Mammary epithelial cell (primary cell): ENCODE measurements at places on chromosomes 1 and 21.
A peak's percentile ranks its signal among the peaks of the same experiment; 100 is the strongest.

DNA sequence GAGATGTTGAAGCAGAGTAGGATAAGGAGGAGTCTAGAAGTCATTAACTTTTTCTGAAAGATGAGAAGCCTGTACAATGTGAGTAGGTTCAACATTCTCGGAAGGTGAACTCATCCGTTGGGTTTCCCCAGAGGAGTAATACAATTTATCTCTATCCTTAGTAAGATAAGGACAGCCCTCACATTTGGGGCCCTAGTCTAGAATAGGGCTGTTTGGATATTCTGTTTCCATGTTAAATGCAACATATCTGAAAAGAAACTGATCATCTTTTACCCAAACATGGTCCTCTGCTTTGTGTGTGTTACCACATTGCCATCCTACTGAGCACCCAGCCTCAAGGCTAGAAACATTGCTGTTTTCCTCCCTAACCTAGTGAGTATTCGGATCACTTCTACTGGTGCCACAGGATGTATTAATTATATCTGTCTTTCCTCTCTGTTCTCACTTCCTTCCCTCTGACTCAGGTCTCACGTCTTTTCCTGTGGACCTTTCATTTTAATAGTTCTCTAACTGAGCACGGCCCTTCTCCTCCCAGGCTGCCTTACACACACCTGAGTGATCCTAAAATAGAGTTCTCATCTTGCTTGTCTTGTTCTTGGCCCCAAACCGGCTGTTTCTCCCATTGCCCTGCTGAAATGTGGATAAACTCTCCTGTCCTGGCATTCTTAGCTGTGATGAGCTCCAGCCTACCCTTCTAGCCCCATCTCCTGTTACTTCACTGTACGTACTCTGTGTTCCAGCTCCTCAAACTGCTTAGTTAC is 91.7 kb downstream of the CDC14A start:
- DNase-seq: no peak

- no peak for DNase-seq
Measured at GRCh38 chr1:40394491-40395172, 21.1 kb downstream of the SMAP2 start.

- no peak for DNase-seq
Measured at GRCh38 chr21:34962586-34963222, 86.4 kb downstream of the RUNX1 start.

- peak; percentile 49 for DNase-seq
Measured at GRCh38 chr1:226870401-226871279, at the start of gene PSEN2. PSEN2 (plus strand) TSS chr1:226870616; CDS start chr1:226881908, 11,292 bp downstream.

GRCh38 chr1:9371391-9371935 is 78.8 kb downstream of the SPSB1 start:
- DNase-seq: no peak

GRCh38 chr1:119115311-119115710 is 25.1 kb downstream of the WARS2 start:
- DNase-seq: no peak

GRCh38 chr1:221961532-221962292 is 219.8 kb upstream of the DUSP10 start:
- DNase-seq: peak; percentile 86

DNA sequence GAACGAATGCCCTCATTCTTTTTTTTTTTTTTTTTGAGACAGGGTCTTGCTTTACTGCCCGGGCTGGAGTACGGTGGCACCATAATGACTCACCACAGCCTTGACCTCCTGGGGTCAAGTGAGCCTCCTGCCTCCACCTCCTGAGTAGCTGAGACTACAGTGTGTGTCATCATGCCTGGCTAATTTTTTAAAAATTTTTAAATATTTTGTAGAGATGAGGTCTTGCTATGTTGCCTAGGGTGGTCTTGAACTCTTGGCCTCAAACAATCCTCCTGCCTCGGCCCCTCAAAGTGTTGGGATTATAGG is 69.4 kb downstream of the ALG14 start:
- no peak for DNase-seq

- DNase-seq: no peak
Measured at GRCh38 chr1:67626861-67627235, 58.2 kb upstream of the GADD45A start.

DNA sequence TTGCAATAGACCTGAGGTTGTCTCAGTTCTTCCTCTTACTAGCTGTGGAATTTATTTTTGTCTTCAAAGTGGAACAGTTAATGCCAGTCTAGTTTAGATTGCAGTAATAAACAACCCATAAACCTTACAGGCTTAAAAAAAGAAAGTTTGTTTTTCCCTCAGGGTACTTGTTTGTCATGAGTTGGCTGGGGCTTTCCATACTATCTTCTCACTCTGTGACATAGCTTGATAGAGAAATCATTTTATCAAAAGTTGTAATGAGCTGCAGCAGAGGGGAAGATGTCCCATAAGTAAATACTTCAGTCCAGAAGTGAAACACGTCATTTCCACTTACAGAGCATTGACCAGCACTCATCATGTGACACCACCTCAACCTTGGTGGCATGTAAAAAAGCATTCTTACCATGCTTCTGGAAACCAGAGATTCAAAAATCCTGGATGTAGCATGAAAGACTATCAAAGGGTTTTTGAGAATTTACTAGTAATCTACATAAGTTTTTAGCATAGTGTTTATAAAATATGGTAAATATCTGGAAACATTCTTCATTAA is 62.8 kb upstream of the COL11A1 start:
- DNase-seq: no peak

GRCh38 chr1:204031098-204031710 is 41.7 kb upstream of the SOX13 start:
- no peak for DNase-seq

DNA sequence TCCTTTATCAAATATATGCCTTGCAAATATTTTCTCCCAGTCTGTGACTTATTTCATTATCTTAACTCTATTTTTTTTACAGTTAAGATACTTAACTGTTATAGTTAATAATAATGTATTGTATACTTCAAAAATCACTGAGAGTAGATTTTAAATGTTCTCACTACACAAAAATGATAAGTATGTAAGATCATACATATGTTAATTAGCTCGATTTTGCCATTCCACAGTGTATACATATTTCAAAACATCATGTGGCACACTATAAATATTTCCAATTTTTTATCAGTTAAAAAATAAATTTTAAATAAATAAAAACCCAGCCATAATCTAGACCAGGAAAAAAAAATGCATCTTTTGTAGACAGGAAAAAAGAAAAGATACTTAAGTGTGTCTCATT is 27.2 kb downstream of the CTTNBP2NL start:
- no peak for DNase-seq

DNA sequence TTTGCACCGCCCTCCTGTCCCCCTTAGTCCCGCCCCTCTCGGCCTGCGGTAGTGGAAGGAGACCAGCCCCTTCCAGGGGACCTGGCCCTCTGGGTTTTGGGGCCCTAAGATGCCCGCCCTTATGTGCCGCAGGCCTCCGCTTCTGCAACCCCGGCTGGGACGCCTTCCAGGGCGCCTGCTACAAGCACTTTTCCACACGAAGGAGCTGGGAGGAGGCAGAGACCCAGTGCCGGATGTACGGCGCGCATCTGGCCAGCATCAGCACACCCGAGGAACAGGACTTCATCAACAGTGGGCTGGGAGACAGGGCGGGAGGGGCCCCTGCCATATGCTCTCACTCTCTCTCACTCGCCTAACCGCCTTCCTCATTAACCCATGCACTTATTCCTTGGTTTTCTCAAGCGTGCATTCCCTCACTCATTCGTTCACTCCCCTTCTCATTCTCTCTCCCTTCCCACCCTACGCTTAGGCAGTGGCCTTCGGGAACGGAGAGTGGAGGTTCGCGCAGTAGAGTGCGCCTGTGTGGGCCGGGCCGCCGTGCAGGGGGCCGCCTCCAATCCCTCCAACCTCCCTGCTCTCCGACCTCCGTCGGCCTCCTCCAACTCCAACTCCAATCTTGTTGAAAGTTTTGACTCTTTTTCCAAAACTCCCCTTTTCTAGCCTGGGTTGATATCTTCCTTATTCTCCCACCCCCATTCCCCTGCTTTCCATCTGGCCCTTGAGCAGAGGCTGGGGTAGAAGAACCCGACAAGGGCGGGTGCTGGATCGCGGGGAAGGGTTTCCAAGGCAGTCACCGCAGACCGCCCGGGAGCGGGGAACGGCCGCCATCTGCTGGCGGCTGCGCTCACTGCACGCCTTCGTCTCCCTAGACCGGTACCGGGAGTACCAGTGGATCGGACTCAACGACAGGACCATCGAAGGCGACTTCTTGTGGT is 15.2 kb downstream of the BCAN start:
- peak; percentile 33 for DNase-seq

- DNase-seq: peak; percentile 59
Measured at GRCh38 chr1:212749821-212750535, 41.6 kb downstream of the NSL1 start.

DNA sequence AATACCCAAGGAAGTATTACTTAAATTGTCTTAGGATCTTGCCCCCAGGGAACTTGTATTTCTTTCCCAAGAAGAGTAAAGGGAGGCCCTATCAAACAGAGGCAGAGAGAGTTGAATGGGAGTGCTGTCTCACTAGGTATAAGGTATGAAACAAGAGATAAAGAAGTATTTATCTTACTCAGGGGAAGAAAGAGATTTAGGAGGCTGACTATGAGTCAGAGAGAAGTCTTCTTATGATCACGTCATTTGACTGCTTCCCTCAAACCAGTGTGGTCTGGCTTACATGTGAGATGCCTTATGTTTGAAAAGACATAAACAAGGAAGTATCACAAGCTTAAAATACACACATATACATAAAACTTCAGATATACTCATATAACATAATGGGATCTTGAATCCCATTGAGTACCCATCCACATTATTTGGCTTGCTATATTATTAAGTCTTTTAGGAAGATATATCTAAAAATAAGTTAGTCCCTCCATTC is 29.6 kb downstream of the DUSP10 start:
- peak; percentile 90 for DNase-seq

DNA sequence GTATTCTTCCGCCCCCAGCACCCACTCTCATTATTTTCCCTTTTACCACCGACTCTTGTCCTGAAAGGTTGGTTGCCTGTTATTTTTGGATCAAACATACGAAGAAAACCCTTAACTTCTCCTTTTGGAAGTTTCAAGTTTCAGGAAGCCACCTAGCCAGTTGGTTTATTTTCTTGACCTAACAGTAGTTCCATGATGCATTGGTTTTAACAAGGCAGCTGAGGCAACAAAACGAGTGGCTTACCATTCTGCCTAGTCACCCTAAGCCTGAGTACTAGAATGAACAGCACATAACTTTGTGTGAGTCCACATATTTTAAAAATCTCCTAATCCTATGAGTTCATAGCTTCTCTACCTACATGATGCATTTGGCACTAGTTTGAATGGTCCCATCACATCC is 28.9 kb downstream of the OLFM3 start:
- no peak for DNase-seq

DNA sequence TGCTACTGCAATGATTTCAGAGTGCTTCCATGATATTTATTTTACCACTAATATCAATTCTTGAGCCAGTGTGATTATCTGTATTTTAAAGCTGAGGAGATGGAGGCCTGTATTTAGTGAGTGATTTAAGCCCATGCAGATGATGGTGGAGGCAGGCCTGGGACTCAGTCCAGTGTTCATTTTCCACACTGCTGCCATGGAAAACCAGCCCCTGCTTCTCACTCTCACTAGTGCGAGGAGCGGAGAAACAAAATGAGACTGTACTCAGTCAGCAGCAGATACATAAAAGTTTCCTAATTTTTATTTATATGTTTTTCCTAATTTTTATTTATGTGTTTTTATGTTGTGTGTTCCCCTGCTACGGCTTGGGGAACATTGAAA is 32.8 kb downstream of the LRRC8B start:
- no peak for DNase-seq

GRCh38 chr1:52365071-52365745 is 797 bp downstream of the CC2D1B start:
- DNase-seq: peak; percentile 63

DNA sequence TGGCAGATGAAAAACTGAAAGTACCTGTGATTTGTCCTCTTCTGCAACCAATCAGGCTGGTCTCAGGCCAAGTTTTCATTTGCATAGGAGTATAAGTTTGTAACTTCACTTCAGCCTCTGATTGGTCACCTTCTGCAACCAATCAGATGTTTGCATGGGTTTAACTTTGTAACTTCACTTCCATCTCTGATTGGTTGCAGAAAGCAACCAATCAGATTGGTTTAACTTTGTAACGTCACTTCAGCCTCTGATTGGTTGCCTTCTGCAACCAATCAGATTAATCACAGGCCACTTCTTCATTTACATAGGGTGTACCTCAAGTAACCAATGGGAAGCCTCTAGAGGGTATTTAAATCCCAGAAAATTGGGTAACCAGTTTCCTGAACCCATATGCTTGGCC is 18.9 kb upstream of the TUT4 start:
- no peak for DNase-seq

DNA sequence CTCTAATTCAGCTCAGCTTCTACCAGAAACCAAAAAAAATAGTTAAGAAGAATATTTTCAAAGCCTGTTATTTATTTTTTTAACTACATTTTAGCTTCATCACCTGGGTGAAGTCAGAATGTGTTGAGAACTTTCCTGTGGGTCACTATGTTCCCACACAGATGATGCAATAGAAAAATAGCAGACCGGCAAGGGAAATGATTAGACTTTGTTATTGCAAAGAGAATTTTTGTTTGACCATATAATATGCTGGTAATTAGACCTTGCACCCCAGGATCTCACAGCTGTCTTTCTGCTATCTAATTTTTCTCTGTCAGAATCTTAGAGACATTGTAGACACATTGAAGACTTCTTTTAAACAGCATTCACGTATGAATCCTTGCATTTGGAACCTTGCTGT is 299.3 kb downstream of the TBX15 start:
- no peak for DNase-seq
